ENCODE measurements at places on chromosomes 1 and 21.

DNA sequence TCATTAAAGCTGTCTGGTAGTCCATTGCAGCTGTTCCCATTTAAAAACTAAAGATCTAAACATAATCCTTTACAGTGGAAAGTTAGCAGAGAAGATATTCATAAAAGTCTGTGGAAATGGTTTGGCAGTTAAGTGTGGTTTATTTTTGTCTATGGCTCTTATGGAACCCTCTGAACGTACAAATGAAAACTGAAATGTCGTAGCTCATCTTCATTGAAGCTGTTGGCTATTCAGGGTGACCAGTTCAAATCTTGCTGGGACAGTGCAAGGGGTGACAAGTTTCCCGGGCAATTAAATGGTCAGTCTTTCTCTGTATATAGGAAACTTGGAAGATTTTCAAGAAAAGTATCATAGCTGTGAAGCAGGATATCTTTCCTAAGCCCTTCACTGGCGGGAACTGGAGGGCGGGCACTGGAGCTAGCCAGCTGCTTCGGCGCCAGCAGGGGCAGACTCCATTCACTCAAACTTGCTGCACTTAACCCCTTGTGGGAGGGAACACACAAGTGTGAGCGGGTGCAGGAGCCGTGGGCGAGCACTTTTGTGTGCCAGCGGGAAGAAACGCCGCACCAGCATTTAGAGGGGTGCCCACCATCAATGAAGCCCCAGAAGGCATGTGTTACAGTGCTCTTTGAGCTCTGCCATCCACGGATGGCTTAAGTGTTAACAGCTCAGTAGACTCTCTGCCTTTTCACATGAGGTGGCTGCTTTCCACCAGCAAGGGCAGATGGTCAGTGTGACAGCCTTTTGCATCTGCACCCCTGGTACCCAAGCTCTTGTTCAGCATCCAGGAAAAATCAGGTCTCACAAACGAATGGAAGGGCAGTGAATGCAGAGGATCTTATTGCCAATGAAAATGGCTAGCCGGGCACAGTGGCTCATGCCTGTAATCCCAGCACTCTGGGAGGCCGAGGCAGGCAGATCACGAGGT is 232.1 kb upstream of the KAZN start:
- no peak for DNase-seq

- no peak for DNase-seq
These were observed 1051.6 kb downstream of the AMY1C start for GRCh38 chr1:104801344-104801743.

DNA sequence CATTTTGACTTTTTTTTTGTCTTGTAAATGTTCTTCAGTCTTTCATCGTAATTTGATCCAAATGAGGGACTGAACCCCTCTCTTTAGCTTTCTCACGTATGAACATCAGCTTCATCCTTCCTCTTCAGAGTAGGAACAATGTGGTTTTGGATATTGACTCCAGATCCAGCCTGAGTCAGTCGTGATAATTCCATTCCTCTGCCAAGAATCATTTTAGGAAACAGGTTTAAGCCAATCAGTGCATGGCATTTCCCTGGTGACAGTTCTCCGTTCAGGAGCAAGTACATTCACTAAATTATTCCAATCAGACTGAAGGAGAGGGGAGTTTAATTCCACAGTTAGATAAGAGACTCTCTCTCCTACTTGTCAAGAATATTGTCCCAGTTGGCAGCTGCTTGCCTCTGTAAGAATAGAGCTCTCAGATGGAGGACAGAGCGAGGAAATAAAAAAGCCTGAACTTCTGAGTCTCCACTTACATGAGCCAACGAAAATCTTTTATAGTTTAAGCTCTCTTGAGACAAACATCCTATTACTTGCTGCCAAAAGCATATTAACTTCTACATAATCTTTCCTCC is 18.6 kb downstream of the RHOU start:
- no peak for DNase-seq

DNA sequence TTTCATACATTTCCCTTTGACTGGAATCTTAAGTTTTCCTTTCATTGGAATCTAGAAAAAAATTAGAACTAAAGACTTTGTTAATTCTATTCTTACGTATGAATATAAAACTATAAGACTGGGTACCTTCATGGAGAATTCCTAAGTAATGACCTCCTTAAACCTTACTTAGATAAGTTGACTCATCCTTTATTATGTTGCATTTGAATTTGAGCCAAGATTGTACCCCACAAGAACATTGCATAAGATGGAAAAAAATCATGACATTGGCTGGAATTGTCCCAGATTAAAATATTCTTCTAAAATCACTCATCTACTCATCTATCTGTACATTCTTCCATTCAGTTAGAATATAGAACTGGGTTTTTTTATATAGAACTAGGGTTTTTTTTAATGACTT is 137.4 kb downstream of the C1orf21 start:
- DNase-seq: no peak

DNA sequence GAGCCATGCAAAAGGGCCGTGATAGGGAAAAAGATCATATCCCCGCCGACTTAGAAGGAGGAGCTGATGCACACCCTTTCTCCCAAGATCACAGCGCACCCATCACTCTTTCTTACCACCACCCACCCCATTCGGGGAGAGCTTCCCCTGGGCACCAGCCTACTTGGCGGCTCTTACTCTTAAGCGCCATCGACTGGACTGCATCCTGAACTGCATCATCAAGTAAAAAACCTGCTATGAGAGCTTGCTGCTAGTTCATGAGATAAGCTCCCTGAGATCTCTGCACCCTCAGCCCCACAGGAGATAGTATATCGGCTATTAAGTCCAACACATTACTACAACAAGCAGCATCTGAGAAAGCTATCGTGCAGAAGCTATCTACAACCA is 125.1 kb downstream of the BARHL2 start:
- no peak for DNase-seq

DNA sequence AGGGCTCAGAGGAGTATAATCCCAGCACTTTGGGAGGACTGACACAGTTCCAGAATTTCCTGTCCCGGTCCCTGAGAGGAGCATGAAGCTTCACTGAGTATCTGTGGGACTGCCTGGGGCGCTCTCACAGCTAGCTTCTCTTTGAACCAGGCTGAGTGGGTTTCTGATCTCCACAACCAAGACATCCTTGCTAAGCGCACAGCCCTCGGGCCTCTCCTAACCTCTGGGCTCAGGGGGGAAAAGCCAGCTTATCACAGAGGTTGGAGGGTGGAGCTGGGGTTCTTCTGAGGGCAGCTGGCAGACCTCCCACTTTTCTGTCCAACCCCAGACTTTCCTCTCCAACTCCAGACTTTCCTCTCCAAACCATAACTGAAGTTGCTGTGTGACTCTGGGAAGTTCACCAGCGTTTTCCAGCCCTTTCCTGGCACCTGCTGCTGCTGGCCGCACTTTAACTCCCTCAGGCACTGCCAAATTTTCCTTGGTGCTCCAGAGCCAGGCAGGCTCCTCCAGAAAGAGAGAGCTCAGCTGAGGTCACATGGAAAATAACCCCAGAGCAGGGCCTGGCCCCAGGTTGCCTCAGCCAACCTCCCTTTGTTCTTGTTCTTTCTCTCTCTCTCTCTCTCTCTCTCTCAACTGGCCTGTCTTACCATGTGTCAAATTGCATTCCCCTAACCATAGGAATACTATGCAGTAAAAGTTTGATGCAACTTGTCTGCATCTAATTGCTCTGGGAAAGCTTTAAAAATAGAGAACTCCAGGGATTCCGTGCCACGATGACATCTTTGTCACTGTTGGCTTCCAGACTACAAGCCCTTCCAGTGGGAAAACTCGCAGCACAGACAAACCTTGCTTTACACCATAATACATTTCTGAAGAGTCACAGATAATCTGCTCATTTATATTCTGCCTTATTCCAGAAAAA is 49.5 kb downstream of the OLFML2B start:
- no peak for DNase-seq

DNA sequence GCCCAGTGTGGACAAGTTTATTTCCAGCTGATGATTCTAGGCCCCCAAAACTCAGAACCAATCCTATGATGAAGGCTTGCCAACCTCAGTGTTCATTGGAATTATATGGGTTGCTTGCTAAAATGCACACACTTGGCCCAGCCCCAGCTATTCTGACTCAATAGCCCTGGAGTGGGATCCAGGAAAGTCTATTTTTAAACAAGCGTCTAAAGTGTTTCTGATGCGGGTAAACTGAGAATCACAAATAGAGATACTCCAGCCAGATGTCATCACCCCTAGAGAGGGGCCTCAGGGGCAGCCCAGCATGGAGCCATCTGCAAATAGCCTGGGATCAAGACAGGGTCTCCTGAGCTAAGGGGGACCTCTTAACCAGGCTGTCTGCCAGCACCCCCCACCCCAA is 46.0 kb downstream of the PKP1 start:
- DNase-seq: no peak

DNA sequence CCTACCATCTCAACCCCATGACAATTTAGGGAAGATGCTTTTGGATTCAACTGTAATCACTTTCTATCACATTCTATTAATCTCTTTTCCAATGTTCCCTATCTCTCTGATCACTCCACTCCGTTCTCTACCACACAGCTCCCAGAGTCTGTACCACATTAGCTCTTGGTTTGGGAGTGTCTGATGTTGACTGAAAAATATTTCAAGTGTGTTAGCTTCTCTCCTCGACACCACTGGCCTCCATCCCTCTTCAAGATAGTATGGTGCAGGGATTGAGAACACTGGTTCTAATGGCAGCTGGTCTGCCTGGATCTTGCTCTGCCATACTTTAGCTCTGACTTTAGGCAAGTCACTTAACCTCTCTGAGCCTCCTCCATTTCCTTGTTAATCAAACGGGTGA is 39.9 kb downstream of the ATP1A1 start:
- DNase-seq: no peak

DNA sequence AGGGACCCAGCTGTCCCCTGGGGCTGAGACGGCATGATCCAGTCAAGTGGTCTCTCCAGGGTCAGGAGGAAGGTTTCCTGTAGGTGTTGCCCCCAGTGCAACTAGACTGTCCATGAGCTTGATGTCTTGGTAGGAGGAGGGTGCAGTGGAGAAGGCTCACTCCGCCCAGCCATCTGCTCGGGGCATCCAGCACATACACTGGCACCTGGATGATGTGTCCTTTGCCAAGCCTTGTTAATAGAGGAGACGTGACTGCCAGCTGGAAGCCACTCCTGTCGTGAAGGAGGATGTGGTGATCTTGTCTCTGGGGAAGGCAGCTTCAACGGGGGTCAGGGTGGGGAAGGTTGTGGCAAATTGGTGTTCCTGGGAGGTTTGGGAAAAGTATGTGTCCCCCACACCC is 6.2 kb downstream of the DISP3 start:
- DNase-seq: no peak

- no peak for DNase-seq
These were observed at the start of gene P3R3URF for GRCh38 chr1:46176211-46176865. Gene P3R3URF (minus strand): TSS chr1:46176488. CDS start chr1:46176471, 17 bp downstream.

GRCh38 chr1:93114391-93114790 is 35.3 kb downstream of the MTF2 start:
- no peak for DNase-seq

GRCh38 chr1:80305466-80305865 is 1298.9 kb upstream of the ADGRL4 start:
- DNase-seq: no peak
